ENCODE measurements at places on chromosomes 1 and 21.

DNA sequence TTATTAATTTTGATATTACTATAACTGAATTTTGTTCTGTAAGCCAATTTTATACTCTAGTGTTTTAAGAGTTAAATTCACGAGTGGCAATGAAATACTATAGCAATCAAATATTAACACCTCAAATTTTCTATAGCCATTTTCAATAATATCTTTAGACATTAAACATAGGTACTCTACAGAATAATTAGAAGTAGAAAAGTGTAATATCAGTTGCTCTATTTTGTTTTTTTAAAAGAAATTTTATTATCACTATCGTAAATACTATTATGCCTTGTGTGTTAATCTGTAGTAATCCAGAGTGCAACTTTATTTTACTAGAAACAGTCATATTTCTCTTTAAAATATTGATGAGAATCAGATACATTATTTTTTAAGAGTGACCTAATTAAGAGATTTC is 691.2 kb downstream of the USP25 start:
- DNase-seq = no peak

DNA sequence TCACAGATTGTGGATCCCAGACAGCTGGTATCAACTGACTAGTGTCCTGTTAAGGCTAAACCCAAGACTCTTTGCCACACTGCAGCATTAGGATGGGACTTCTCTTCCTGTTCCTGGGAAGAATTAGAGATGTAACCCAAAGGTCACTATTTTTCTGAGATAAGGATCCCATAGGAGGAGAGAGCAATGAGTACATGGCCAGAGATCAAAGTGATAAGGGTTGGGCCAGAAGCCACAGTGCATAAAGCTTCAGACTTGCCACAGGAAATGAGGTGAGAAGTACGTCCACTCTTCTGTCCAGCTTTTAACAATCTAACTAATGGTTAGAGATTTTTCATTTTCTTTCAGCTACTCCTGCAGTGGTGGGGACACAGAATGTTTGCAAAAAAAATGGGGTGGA is at the start of gene HSD3B1:
TSS of gene HSD3B1 (plus strand) at position 270 of the 400 bp plus-strand sequence. CDS start 267 bp downstream, outside the sequence.
- no peak for DNase-seq

DNA sequence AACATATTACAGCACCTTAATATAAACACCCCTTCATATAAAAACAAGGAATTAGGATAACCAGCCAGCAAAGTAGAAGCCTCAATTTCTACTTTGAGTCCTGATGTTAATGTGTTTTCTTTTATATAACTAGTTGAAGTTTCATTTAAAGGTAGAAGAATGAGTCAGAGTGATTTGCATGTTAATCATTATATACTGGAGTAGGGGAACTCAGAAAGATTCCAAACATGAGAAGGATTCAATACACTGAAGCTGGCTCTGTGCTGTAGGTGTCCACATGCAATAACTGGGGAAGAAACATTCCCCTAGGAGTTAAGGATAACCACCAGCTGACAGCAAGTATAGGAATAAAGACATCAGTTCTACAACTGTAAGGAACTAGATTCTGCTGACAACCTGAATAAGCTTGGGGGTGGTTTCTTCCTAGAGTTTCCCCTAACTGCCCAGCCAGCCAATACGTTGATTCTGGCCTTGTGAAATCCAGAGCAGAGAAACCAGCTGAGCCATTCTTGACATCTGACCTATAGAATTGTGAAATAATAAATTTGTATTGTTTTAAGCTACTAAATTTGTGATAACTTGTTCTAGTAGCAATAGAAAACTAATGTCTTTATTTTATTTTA is 33.4 kb upstream of the RNPC3 start:
- no peak for DNase-seq

- no peak for DNase-seq
Measured at GRCh38 chr1:236686815-236687160, 489 bp downstream of the ACTN2 start.

DNA sequence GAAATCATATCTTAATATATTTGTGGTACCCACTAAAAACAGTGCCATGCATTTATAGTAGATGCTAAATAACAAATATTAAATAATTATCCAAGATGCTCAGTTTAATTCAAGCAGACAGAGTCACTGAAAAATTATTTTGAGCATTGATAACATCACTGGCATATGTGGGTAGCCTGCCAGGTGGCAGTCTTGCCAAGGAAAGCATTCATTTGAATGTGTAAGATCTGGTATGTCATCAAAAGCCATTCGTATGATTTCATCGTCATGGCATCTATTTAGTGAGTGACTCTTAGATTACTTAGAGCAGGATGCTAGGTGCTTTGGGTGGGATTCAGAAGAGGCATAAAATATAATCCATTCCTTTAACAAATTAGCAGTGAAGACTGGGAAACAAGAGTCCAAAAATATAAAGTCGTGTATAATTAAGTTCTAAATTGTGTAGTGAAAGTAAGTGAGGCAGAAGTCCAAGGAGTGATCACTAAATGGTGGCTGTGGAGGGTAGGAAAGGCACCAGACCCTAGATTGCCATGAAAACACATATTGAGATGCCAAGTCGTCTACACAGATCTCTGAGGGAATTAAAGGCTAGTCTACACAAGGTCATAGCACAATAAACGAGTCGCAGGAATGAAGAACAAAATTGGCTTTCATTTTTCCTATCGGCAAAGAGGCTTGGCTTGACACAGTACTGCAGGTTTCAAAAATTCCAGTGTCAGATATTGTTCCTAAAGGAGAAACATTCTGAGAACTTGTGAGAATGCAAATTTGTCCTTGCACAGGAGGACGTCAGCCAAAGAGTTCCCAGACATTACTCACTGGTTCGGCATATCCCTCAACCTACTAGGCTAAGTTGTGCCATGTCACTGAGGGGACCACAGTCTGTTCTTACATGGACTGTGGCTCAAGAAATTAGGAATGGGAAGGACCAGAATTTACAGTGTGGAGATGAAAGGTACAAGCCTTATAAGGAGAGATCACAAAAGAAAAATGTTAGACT is 130.8 kb downstream of the LYPLAL1 start:
- DNase-seq = no peak

- DNase-seq = no peak
Measured at GRCh38 chr1:10724052-10724494, 72.4 kb downstream of the CASZ1 start.

- no peak for DNase-seq
Measured at GRCh38 chr21:41778930-41779600, 12.2 kb upstream of the RIPK4 start.

Measured in OCI-LY7 (cell line).